DMS79 treated with DMSO at 0.1 percent for 48 hours (cell line): ENCODE measurements at places on chromosomes 3 and 15.
A peak's percentile ranks its signal among the peaks of the same experiment; 100 is the strongest.

DNA sequence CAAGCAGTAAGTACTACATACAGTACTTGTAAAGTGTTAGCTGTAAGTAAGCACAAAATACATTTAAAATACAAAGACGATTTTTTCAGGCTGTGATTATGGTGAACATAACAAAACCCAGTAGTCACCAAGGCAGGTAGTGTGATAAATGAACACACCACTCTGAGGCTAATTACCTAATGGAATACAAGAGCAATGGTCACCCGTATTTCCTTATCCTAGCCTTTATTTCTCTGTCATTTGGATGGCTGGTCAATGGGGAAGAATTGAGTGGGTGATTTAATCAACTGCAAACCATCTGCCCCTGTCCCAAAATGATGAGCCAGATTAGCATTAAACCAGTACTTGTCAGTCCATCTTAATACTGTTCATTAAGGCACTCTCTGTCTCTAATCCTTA lies 89.2 kb upstream of the CGNL1 start:
- no peak for DNase-seq

DNA sequence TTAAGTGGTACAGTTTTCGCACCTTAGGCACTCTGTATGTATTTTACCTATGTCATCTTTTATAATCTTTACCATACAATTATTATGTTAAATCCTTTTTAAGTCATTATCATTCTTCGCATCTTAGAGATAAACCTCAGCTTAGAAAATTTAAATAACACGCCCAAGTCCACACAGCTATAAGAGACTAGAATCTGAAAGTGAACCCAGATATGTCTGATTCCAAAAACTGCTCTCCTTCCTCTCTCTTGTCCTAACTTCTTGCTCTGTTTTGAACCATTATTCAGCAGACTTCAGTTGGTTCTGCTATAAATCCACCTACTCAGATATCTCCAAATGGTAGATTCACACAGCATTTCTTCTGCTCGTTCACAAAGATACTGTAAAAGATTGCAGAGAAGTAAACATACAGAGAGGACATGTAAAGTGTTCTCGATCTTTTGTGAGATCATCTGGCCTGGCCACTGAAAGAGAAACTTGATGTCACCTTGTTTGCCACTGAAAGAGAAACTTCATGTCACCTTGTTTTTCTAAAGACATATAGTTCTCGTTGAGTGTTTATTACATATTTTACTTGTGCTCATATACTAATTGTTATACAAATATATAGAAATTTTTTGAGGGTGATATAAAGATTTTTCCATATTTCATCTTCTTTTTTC lies 533.2 kb downstream of the GRM7 start:
- no peak for DNase-seq

GRCh38 chr15:65827065-65827464 lies 35.0 kb upstream of the DENND4A start:
- no peak for DNase-seq

DNA sequence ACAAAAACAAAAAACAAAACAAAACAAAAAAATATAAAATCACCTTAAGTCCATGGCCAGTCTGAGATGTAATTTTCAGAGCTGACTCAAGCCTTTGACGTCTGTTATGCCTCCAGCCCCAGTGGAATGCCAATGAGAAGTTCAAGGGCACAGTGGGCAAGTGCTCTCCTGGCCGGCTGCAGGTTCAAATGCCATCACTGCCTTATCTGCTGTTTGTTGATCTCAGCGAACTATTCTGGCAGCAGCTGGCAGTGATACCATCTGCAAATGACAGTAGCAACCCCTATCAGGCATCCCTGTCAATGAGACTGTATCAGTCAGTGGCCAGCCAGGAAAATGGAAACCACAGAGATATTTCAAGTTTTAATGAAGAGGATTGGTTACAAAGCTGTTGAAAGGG lies 10.8 kb upstream of the PDE8A start:
- DNase-seq, result no peak

GRCh38 chr15:84003791-84004503 lies 231.6 kb upstream of the GOLGA6L4 start:
- no peak for DNase-seq

DNA sequence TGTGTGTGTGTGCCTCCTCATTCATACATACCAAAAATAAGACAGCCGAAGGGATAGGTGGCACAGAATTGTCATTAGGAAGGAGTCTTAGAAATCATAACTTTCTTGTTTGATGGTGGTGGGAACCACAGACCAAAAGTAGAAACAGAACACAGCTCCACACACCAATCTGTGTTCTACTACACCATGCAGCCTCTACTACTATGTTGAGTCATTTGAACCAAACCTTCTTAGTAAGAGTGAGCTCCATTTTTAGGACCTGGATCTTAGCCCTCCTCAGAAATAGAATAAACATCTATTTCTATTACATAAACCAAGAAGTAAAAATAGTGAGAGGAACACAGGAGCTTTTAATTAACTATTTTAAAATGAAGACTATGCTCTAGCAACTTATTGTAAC lies 27.9 kb upstream of the PLCH1 start:
- no peak for DNase-seq

- no peak for DNase-seq
Measured at GRCh38 chr3:94990952-94991705, 928.3 kb downstream of the NSUN3 start.

- no peak for DNase-seq
Measured at GRCh38 chr3:129195731-129196256, 12.1 kb upstream of the CNBP start.

- DNase-seq, result no peak
Measured at GRCh38 chr3:19931767-19932188, 2.2 kb downstream of the EFHB start.

DNA sequence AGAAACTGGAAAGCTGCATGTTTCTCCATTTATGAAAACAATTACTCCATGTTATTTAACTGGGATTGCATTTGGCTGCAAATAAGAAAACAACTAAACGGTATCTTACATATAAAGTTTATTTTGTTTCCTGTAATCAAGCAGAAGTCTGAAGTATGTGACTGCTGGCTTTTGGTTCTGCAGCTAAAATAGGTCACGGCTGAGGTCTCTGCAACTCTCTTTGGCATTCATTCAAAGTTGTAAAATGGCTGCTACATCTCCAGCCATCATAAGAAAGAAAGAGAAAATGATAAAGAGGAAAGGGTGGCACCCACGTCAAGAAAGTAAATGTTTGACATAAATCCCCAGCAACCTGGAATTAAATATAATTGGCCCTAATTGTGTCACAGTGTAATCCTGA lies 406.1 kb downstream of the TBC1D5 start:
- peak; percentile 34 for DNase-seq

GRCh38 chr3:47884603-47885002 lies 81.7 kb downstream of the DHX30 start:
- no peak for DNase-seq

- DNase-seq, result no peak
Measured at GRCh38 chr15:47640079-47640478, 77.2 kb upstream of the SEMA6D start.

- peak; percentile 13 for DNase-seq
Measured at GRCh38 chr3:56775838-56776555, 25.8 kb downstream of the ARHGEF3 start.

DNA sequence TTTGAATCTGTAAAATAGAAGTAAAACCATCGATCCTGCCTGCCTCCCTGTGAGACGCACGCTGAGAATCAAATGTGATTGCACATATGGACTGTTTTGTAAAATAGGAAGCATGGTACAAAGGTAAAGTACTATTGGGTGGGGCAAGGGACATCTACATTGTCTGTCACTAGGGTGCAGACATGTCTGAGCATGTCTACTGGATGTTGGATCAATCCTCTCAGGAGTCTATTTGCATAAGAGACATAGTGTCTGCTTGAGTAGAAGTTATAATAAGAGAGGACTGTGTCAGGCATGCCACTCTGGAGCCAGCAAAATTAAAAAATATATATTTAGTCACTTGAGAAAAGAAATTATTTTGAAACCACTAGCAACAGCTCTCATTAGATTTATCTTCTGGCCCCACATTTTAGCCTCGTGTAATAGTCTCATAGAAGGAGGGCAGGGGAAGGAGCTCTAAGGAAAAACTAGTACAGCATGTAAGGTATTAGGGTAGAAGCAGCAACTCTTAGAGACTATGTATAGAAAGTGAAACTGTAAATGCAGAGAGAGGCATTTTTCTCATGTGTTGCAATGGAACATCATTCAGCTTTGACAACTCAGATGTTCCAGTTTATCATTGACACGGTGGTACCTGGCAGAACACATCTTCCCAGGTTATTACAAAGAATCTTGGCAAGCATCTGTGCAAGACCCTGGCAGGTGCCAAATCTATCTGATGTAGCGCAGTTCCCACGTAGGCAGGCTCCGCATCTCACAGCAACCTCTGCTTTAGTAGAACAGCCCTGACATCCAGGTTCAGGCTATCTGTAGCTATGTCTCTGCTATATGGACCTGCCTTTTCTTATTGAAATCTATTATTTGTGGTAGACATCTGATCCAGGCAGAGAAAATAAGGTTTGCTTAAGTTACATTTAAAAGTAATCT lies 85.2 kb upstream of the CHL1 start:
- peak; percentile 47 for DNase-seq
